Neural cell (in vitro differentiated cells): ENCODE measurements at places on chromosomes 2 and 18. TPM values are rescaled to one million over a fixed set of nuclear protein-coding genes. Genes with fewer than 3 reads are reported as not detected.

DSG1 gene
- not detected in 2 replicates for polyA plus RNA-seq

REEP1 gene
- 111 and 121 TPM in 2 replicates for polyA plus RNA-seq

TNFRSF11A gene
- polyA plus RNA-seq: not detected in 2 replicates

ELOA2 gene
- polyA plus RNA-seq: not detected in 2 replicates

SERPINB11 gene
- not detected in 2 replicates for polyA plus RNA-seq

CNNM3 gene
- polyA plus RNA-seq: 9.5 and 9.6 TPM in 2 replicates

ANKAR gene
- polyA plus RNA-seq: 7.4 and 8.2 TPM in 2 replicates

SLC9A4 gene
- polyA plus RNA-seq: 0.06 and 0.15 TPM in 2 replicates

HAAO gene
- not detected in 2 replicates for polyA plus RNA-seq

CNPPD1 gene
- polyA plus RNA-seq: 87.7 and 89.1 TPM in 2 replicates

DYNAP gene
- polyA plus RNA-seq: not detected in 2 replicates

CFAP221 gene
- polyA plus RNA-seq: 7.0 and 8.4 TPM in 2 replicates

CNDP1 gene
- polyA plus RNA-seq: 0.38 and 2.1 TPM in 2 replicates

PLCL1 gene
- polyA plus RNA-seq: 6.6 and 6.8 TPM in 2 replicates

MRPS5 gene
- polyA plus RNA-seq: 155 and 167 TPM in 2 replicates

G6PC2 gene
- not detected in 2 replicates for polyA plus RNA-seq

MGAT5 gene
- 40.9 and 42.1 TPM in 2 replicates for polyA plus RNA-seq

APOB gene
- polyA plus RNA-seq: not detected in 2 replicates

SNED1 gene
- 0.04 and 0.32 TPM in 2 replicates for polyA plus RNA-seq

NEB gene
- 0.38 and 2.9 TPM in 2 replicates for polyA plus RNA-seq

TMEM247 gene
- not detected in 2 replicates for polyA plus RNA-seq

MC4R gene
- 0.57 and 2.1 TPM in 2 replicates for polyA plus RNA-seq

EIPR1 gene
- 138 and 147 TPM in 2 replicates for polyA plus RNA-seq

GAD1 gene
- 56.3 and 66.4 TPM in 2 replicates for polyA plus RNA-seq

PLEKHH2 gene
- 0.50 and 1.1 TPM in 2 replicates for polyA plus RNA-seq

SLC30A3 gene
- not detected in 2 replicates for polyA plus RNA-seq

GPBAR1 gene
- polyA plus RNA-seq: not detected in 2 replicates

ZNF892 gene
- polyA plus RNA-seq: 8.0 and 9.3 TPM in 2 replicates

AMER3 gene
- 19.2 and 22.7 TPM in 2 replicates for polyA plus RNA-seq

ASXL3 gene
- 14.4 and 15.2 TPM in 2 replicates for polyA plus RNA-seq

TSN gene
- polyA plus RNA-seq: 120 and 171 TPM in 2 replicates

NLRC4 gene
- not detected in 2 replicates for polyA plus RNA-seq

RNF138 gene
- polyA plus RNA-seq: 37.8 and 40.3 TPM in 2 replicates

CCDC74B gene
- 22.8 and 24.2 TPM in 2 replicates for polyA plus RNA-seq

ARHGAP15 gene
- 0.30 TPM in 1 of 2 replicates, not detected in the other for polyA plus RNA-seq

STAT4 gene
- 3.7 and 5.1 TPM in 2 replicates for polyA plus RNA-seq

CDKL4 gene
- polyA plus RNA-seq: not detected in 2 replicates
